ENCODE measurements at places on chromosomes 11 and 22. TPM values are rescaled to one million over a fixed set of nuclear protein-coding genes. Genes with fewer than 3 reads are reported as not detected.

DNA sequence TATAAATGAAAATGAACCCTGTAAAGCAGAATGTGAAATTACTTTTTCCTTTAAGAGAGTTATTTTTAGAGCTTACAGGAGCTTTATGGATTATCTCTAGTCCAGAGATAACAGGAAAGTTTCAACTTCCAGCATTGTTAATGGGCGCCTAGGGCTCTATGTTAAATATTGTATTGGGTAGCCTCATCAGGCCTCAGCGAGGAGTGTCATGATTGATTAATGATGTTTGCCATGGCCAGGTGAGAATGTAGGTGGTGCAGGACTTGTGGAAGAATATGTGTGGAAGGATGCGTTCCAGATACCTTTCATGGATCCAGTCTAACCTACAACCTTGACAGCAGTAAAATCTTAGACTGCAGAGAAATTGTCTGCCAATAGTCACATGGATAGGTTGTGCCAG lies 50.6 kb downstream of the ME3 start:
- H3K4me3 ChIP-seq: no peak overlapping the region
- peaks cover 12% of the 10 kb centered on the region for H3K4me1 ChIP-seq
- H3K27ac ChIP-seq: no peak overlapping the region
- DNase-seq: no peak
- H3K27me3 ChIP-seq: no peaks in the 10 kb centered on the region

- H3K4me1 ChIP-seq: no peaks in the 10 kb centered on the region
- DNase-seq: no peak
- H3K27me3 ChIP-seq: no peaks in the 10 kb centered on the region
- H3K27ac ChIP-seq: no peak overlapping the region
Measured at GRCh38 chr11:133545199-133545803, 13.0 kb upstream of the OPCML start.

- H3K4me3 ChIP-seq: no peak overlapping the region
- no peak overlapping the region for H3K27ac ChIP-seq
- DNase-seq: no peak
Measured at GRCh38 chr11:93814966-93815633, 31.0 kb downstream of the MED17 start.

GGTLC2 gene
- total RNA-seq: not detected

DNA sequence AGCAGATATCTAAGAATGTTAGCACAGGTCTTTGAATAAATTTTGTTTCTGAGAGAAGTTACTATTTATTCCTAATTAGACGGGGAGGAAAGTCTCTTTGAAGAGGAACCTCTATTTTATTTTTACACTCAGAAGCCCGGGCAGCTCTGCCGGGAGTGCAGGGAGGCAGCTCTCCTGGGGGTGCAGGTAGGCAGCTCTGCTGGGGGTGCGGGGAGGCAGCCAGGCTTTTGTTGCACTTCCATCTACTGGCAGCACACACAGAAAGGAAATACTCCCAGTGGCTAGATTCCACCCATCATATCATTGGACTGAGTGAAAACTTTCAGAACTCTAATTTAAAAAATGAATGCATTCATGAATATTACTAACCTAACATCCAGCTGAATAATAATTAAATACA lies 24.6 kb downstream of the OR10A6 start:
- no peaks in the 10 kb centered on the region for H3K27me3 ChIP-seq
- H3K27ac ChIP-seq: no peak overlapping the region
- H3K4me3 ChIP-seq: no peak overlapping the region
- no peaks in the 10 kb centered on the region for H3K4me1 ChIP-seq

DNA sequence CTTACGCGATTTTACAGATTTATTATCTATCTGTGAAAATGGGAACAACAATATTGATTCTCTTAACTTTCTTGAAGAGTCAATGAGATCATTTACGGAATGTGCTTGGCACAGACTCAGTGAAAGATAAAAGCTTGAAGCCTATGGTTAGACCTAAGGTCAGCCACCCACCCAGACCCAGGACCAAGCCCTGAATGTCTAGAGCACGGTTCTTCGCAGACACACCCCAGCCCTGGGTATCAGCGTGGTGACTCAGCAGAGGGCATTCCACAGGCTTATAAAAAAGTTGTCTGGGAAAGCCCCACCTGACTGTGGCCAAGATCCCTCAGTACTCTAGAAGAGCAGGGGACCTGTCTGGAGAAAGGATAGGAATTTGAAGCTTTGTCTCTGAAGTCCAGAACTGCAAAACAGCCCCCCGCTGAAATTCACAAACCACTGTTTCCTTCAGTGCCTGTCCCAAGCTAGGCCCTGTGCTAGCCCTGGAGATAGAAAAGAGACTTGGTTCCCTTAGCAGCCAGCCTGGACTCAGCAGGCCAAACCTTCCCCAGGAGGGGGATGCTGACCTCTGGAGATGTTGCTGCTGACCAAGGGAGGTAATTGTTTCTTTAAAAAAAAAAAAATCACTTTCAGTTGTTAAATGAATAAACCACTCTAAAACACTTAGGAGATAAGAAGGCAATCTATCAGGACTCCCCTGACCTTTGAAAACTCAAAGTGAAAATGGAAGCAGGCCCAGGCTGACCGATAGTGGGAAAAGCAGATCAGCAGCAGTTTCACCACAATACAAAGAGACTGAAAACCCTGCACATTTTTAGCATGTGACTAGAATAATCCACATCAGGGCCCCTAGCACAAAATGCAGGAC lies 114.0 kb downstream of the ABTB2 start:
- H3K27ac ChIP-seq: peak overlapping the region; percentile 66
- no peak overlapping the region for H3K4me3 ChIP-seq
- H3K27me3 ChIP-seq: no peaks in the 10 kb centered on the region
- no peaks in the 10 kb centered on the region for H3K36me3 ChIP-seq
- DNase-seq: peak; percentile 63

DNA sequence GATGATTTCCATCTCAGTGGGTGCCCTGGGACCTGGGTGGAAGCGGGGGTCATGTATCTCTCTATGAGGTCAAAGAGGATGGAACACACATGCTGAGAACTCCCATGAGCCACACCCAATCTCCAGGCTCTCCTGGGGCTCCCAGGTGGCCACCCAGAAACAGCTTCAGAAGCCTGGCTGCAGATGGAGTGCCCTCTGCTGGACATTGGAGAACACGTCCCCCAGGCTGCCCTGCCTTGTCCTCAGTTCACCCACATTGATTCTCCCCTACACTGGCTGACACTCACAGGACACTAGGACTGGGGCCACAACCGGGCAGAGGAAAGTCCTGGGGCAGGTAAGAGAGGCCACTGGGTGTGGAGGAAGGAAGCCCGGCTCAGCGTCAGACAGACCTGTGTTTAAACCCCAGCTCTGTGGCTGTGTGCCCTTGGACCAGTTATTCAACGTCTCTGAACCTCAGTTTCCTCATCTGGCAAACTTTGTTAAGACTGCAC lies 4.5 kb upstream of the NOL12 start:
- H3K4me3 ChIP-seq: no peak overlapping the region
- DNase-seq: peak; percentile 71
- peaks cover 12% of the 10 kb centered on the region for H3K36me3 ChIP-seq
- H3K4me1 ChIP-seq: peaks cover 4% of the 10 kb centered on the region

GRCh38 chr11:30683176-30683575 lies 97.0 kb upstream of the MPPED2 start:
- no peak for DNase-seq
- no peak overlapping the region for H3K4me3 ChIP-seq

DNA sequence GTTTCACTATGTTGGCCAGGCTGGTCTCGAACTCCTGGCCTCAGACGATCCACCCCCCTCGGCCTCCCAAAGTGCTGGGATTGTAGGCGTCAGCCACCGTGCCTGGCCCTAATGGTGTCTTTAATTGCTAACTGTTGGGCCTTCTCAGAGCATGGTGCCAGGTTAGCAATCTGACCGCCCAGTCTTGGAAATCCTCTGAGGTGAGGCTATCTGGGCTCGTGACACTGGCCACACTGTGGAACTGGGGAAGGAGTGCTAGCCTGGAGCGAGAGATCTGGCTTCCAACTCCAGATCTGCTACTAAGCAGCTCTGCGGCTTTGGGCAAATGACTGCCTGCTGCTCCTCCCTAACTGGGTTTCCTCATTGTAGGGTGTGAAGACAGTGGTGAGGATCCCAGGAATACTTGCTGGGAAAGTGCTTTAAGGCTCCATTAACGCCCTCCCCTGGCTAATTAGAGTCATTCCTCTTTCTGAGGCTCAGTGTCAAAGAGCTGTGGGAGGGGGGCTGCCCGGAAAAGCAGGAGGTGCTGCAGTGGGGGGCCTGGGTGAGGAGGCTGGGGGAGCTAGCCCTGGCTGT lies 35.4 kb downstream of the CHRDL2 start:
- no peaks in the 10 kb centered on the region for H3K4me1 ChIP-seq
- H3K27ac ChIP-seq: no peak overlapping the region
- H3K4me3 ChIP-seq: no peak overlapping the region

Measured in adrenal gland (tissue), 19 donors.